ENCODE measurements at places on chromosomes 3 and 15. TPM values are rescaled to one million over a fixed set of nuclear protein-coding genes. Genes with fewer than 3 reads are reported as not detected.
A peak's percentile ranks its signal among the peaks of the same experiment; 100 is the strongest.

GRCh38 chr3:126870608-126871210, 112.2 kb upstream of the PLXNA1 start:
- H3K4me3 ChIP-seq = no peak overlapping the region
- H3K36me3 ChIP-seq = no peaks in the 10 kb centered on the region
- DNase-seq = no peak
- H3K4me1 ChIP-seq = no peaks in the 10 kb centered on the region
- no peaks in the 10 kb centered on the region for H3K27me3 ChIP-seq
- no peak overlapping the region for H3K27ac ChIP-seq

DNA sequence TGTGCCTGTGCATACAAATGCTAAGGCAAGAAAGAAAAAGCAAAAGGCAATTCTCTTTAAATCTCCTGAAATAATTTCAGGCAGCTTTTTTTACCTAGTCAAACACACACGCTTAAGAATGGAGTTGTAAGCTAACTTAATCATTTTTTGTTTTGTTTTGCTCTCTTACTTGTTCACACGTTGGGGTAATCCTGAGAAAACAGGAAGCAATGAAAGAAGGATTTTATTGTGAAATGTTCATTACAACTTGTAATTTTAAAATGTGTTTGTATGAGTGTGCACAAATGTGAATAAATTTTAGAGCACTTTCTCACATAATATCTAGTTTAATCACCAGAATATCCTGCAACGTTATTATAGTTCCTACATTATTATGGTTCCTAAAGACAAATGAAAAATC, 263.8 kb downstream of the LPP start:
- H3K4me1 ChIP-seq = no peaks in the 10 kb centered on the region
- H3K27ac ChIP-seq = no peak overlapping the region
- no peaks in the 10 kb centered on the region for H3K36me3 ChIP-seq
- H3K4me3 ChIP-seq = no peak overlapping the region
- no peaks in the 10 kb centered on the region for H3K27me3 ChIP-seq

GRCh38 chr3:150462108-150462507, 54.0 kb downstream of the TSC22D2 start:
- H3K4me1 ChIP-seq = no peaks in the 10 kb centered on the region
- no peaks in the 10 kb centered on the region for H3K27me3 ChIP-seq
- no peak for DNase-seq
- peaks cover 9% of the 10 kb centered on the region for H3K36me3 ChIP-seq

DNA sequence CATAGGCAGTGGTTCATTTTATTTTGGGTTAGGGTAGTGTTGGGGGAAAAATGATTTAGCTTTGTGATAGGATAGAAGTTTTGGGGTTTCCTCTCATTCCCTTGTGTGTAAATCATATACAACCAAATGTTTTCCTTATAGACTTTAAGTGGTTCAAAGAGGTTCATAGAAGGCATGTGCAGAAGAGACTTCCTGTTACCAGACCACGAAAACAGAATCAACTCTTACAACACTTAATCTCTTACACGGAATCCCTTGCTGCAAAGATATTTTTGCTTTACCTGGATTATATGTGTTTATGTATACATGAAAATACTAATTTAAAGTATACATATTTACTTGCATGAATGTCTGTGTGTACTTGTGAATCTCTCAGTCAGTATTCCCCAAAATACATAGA, 2.9 kb downstream of the TMOD2 start:
- H3K36me3 ChIP-seq = no peaks in the 10 kb centered on the region
- peaks cover 14% of the 10 kb centered on the region for H3K4me1 ChIP-seq
- no peaks in the 10 kb centered on the region for H3K27me3 ChIP-seq
- DNase-seq = no peak
- H3K27ac ChIP-seq = no peak overlapping the region

- no peak overlapping the region for H3K4me3 ChIP-seq
- H3K36me3 ChIP-seq = no peaks in the 10 kb centered on the region
- H3K27ac ChIP-seq = no peak overlapping the region
- no peak for DNase-seq
- peaks cover 12% of the 10 kb centered on the region for H3K4me1 ChIP-seq
Observed at GRCh38 chr15:99097441-99098410, 7.2 kb upstream of the SYNM start.

DNA sequence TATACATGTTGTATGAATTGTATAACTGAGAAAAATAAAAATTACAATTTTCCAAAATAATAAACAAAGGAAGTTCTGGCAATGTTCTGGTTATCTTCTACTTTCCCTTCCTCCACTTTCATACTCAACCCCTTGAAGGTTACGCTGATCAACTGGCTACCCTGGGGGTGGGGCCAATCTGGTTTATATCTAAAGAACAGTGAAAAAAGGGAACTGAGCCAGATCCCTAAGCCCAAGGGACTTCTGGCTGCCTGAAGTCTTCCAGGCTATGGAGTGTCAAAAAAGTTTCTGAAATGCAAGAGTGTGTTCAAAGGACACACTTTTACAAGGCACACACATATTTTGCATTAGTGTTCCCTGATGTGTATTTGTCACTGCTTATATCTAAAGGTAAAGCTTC, 591.9 kb downstream of the ROBO1 start:
- H3K27ac ChIP-seq = no peak overlapping the region
- no peaks in the 10 kb centered on the region for H3K4me1 ChIP-seq
- H3K36me3 ChIP-seq = no peaks in the 10 kb centered on the region
- no peak overlapping the region for H3K4me3 ChIP-seq

DNA sequence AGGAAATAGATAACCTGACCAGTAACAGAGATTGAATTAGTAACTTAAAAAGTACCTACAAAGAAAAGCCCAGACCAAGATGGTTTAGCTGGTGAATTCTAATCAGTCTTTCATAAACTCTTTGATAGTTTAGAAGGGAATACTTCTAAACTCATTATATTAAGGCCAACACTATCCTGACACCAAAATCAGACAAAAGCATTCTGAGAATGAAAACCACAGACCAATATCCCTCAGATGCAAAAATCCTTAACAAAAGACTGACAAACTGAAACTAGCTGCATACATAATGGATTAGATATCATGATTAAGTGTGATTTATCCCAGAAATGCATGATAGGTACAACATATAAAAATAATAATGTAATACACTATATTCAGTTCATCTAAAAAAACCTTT, 115.6 kb downstream of the RFX7 start:
- no peak overlapping the region for H3K27ac ChIP-seq
- no peaks in the 10 kb centered on the region for H3K36me3 ChIP-seq
- no peaks in the 10 kb centered on the region for H3K27me3 ChIP-seq

DNA sequence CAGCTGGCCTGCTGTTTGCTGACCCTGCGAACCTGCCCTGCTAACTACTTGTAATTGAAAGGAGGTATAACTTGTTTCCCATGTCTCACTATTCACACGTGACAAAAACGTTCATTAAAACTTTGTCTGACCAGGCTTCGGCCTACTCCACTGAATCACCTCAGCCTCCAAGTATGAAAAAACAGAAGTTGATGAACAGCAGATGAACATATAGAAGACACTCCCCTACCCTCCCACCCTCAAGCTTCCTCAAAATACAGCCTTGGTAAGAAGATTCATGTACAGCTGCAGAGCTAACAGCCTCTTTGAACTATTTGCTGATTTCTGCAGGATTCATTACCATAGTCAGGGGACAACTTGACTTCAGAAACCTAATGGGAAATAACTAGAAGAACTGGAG, 10.7 kb downstream of the RBM15B start:
- H3K4me1 ChIP-seq = no peaks in the 10 kb centered on the region
- no peaks in the 10 kb centered on the region for H3K27me3 ChIP-seq
- DNase-seq = no peak
- H3K4me3 ChIP-seq = no peak overlapping the region

- no peaks in the 10 kb centered on the region for H3K4me1 ChIP-seq
- H3K27ac ChIP-seq = no peak overlapping the region
- H3K27me3 ChIP-seq = no peaks in the 10 kb centered on the region
- no peak for DNase-seq
Observed at GRCh38 chr15:91983729-91984340, 130.3 kb downstream of the SLCO3A1 start.

DNA sequence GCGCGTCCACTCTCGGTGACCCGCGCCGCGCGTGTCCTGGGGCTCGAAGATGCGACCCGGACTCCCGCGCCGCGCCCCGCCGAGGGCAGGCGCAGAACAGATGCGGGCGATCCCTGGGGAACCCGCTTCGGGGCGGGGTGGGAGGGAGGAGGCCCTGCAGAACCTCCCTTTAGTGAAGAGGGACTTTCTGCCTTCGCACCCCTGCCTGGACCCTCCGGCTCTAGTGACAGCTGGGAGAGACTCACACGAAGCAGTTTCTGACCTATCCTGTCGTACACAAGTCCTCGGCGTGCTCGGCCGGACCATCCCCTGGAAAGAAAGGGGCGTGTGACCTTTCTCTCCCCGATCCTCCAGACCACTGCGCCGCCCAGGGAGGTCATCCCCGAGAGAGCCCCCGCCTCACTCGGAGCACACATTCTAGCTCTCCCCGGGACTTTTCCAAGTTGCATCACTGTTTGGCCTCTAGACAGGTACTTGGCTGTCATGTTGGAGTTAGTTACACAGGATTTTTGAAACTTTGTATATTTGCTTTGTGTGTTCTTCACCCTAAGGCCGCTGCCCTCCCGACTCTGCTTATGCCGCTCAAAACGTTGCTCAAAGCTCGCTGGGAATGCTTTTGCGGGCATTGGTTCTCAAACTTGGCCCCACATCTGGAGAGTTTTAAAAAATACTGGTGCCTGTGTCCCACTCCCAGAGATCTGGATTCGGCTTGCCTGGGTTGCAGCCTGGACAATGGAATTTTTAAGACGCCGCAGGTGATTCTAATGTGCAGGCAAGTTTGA, 582 bp downstream of the CGNL1 start:
- no peaks in the 10 kb centered on the region for H3K36me3 ChIP-seq
- no peak for DNase-seq
- no peak overlapping the region for H3K27ac ChIP-seq

GRCh38 chr3:38114052-38114874, 22.7 kb downstream of the ACAA1 start:
- H3K36me3 ChIP-seq = no peaks in the 10 kb centered on the region
- no peaks in the 10 kb centered on the region for H3K27me3 ChIP-seq
- H3K4me3 ChIP-seq = no peak overlapping the region

DNA sequence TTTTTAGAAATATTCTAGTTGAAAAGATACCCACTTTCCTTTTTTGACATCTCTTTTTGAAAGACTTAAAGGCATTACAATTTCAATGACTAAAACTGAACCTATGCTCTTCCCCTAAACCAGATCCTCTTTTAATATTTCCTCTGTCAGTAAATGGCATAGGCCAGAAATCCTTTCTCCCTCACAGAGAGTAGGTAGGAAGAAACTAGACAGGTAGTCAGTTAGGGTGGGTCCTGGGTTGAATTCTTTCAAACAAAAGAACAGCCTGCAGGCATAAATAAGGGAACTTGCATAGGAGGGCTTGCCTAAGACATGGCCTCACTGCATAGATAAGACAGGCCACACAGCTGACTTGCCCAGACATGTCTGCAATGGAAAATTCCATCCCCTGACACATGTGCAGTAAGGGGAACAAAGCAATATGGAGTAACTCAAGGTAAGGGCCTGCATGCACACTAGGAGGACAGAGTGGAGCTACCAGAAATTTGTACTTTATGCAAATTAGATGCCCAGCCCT, 23.1 kb downstream of the PLSCR5 start:
- H3K27ac ChIP-seq = no peak overlapping the region
- no peaks in the 10 kb centered on the region for H3K36me3 ChIP-seq
- no peak overlapping the region for H3K4me3 ChIP-seq

DNA sequence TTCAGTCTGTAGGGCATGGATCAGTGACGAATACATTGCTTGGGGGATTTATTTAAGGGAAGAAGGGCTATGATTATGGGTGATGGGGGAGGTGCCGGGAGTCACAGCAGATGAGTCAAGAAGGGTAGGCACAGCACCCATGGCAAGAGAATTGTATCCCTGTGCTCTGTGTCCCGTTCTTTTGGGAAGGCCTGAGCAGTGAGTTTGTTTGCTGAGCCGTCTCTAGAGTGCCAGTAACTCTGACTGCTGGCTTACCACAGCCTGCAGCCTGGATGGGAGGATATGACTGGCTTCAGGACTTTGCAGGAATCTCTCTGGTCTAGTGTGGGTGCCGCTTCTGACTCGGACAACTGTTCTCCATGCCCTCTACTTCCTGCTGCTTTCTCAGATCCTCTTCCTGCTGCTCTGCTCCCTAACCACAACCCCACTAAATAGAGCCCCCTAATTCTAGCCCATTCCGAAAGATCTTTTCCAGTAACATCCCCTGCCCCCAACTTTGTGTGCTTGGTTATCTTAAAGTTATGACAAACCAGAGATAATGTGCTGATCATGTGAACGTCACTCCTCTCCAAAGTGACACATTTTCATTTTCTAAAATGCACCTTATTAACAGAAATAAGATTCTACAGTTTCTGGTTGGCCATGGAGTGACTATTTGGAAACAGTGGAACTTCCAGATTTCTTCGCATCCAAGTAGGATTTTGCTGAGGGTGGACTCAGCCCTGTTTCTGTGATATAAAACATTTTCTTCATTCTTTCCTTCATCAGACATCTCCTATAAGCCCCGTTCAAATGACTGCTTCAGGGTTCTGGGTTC, 239.0 kb downstream of the SLCO3A1 start:
- H3K4me3 ChIP-seq = no peak overlapping the region
- peaks cover 7% of the 10 kb centered on the region for H3K27me3 ChIP-seq
- no peaks in the 10 kb centered on the region for H3K36me3 ChIP-seq
- no peak overlapping the region for H3K27ac ChIP-seq

DNA sequence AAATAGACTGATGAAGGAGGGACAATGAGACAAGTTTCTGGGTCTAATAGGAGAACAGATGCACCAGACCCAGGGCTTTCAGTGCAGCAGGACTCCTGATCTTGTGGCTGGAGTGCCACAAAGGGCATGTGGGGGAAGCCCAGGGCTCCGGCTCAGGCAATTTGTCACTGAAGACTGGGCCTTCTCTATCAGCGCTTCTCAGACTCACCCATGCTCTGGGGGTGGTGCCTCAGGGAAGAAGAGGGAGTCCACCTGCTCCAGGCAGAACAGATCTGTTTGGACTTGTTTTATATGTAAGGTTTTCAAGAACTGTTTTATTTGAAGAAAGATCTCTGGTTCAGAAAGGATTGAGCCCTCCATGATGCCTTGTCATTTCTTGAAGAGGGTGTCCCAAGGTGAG, 112.4 kb upstream of the TLE3 start:
- no peak overlapping the region for H3K4me3 ChIP-seq
- DNase-seq = no peak
- H3K36me3 ChIP-seq = no peaks in the 10 kb centered on the region
- peaks cover 18% of the 10 kb centered on the region for H3K27me3 ChIP-seq
- H3K4me1 ChIP-seq = no peaks in the 10 kb centered on the region

- peak overlapping the region; percentile 87 for H3K27ac ChIP-seq
- peaks cover 62% of the 10 kb centered on the region for H3K4me1 ChIP-seq
- no peaks in the 10 kb centered on the region for H3K27me3 ChIP-seq
- peak overlapping the region; percentile 89 for H3K4me3 ChIP-seq
- no peak for DNase-seq
Observed at GRCh38 chr3:98902351-98902740, 851 bp upstream of the DCBLD2 start.

The ROPN1 gene
- total RNA-seq = not detected

The SYNPR gene
- total RNA-seq = not detected

The GOLGA6L7 gene
- not detected for total RNA-seq

The SLC2A2 gene
- not detected for total RNA-seq

The P3H2 gene
- total RNA-seq = 0.76 TPM

The CCR2 gene
- not detected for total RNA-seq

The NR1D2 gene
- total RNA-seq = 60.9 TPM

The TRIM42 gene
- total RNA-seq = not detected

The FBLN2 gene
- 0.39 TPM for total RNA-seq

The GOLGA8S gene
- total RNA-seq = 0.15 TPM

Data from HCT116 (cell line).